ENCODE measurements at places on chromosomes 3 and 15. TPM values are rescaled to one million over a fixed set of nuclear protein-coding genes. Genes with fewer than 3 reads are reported as not detected.

- DNase-seq: peak; percentile 32
These were observed 642 bp downstream of the COX5A start for GRCh38 chr15:74937272-74937589.

DNA sequence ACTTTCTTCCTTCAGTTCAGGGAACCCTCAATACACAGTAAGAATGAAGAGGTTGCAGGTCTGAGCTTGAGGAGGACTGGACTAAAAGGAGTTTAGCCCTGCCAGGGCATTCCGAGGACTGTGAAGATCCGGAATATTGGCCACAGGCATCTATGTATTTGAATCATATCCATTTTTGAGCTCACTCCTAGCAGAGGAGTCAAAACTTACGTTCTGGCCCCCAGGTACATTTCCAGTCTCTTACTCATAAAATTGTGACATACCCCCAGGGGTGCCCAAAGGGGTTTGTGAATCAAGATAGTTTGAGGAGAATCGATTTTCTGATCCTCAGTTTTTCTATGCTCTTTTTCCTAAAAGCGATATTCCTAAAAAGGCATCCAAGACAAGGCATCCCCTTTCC lies 27.6 kb upstream of the SRP14 start:
- no peak for DNase-seq

DNA sequence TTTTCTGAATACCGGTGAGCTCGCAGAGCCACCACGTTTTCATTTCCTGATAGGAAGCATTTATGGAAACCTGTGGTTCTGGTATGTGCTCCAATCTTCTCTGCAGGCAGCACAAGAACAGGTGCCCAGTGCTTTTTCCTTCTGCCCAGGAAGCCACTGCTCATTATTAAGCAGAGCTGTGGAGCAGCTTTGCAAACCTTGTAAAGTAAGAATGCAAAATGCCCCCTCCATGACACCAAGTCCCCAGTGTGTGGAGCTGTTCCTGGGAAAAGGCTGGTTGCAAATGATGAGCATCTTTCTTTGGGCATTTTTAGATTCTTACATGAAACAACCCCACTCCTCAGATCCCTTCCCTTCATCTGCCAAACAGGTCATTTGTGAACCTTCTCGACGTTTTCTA lies 65.7 kb upstream of the MRPL3 start:
- no peak for DNase-seq

- no peak for DNase-seq
These were observed 431.6 kb downstream of the MAGI1 start for GRCh38 chr3:65607101-65607500.

GRCh38 chr3:12705981-12706380 lies 42.1 kb upstream of the RAF1 start:
- no peak for DNase-seq

GRCh38 chr3:131396170-131396569 lies 14.6 kb downstream of the NUDT16 start:
- no peak for DNase-seq

DNA sequence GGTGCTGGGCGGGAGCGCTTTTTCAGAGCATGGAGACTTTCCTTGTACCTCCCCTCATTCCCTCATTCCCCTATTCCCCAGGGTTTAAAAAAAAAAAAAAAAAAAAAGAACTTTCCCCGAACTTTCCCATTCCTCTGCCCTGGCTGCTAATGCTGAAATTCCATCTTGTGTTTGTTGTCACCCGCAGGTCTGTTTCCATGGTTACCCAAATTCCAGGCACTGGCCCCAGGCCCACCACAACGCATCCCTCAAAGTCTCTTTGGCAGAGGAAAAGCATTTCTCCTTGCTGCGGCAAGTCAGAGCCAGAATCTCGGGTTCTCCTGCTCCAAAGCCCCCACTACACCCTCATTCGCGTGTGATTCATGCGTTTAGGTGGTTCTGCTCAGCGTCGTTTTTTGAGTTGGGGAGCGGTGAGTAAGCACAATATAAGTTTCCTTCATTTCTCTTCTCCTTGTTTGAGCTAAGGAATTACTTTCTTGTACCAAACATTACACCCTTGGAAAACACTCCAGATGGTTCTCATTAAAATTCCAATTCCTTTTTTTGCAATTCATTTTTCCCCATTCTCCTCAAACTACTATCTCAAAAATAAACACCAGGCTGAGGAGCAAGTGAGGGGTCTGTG lies 21.6 kb downstream of the ANAPC13 start:
- DNase-seq: peak; percentile 29

DNA sequence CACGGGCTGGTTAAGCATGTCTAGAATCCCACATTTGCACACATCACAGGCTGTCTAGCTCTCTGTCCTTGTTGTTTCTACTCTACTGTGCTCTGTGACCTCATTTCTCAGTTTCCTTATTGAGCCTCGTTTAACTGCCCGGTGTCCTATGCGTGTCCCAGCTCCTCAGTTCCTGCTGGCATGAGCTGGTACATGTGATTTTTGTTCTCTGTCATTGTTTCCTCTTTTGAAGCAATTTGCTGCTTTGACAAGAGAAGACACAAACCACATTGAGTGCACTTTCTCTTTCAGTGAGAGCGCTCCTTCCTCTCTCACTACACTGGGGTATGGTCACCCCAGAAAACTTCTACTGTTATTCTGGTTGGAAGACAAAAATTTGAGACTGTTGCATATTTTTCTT lies 563.5 kb downstream of the PDCD6IP start:
- DNase-seq: no peak

DNA sequence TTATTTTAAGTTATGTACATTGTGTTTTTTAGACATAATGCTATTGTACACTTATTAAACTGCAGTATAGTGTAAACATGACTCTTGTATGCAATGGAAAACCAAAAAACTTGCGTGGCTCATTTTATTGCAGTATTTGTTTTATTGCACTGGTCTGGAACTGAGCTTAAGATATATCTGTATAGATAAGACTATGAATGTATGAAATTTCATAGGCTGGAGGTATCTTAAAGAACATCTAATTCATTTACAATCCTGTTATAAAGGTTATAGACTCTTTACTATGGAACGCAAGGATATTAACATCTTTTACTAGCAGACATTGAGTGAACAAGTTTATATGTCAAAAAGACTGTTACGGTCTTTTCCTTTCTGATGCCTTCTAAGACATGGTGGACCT lies 459.4 kb downstream of the IL5RA start:
- no peak for DNase-seq

- DNase-seq: no peak
These were observed 226.3 kb upstream of the MRPL3 start for GRCh38 chr3:131728898-131729642.

GRCh38 chr3:87088993-87089841 lies 98.3 kb upstream of the VGLL3 start:
- peak; percentile 14 for DNase-seq

DNA sequence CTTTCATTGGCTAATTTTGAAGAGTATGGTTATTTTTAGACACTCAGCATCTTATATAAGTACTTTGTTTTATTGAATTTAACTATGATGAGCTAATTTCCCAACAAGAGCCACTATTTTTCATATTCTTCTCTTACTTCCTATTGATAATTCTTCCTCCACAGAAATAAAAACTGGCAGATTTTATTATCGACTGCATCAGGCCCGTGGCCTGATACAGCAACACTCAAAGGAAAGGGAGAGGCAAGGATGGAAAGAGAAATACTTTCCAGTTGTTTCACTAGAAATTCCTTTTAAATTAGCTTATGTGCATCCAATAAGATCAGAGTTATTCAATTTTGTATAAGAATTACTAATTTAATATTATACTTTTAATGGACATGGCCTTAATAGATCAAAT lies 886.3 kb downstream of the ROBO1 start:
- DNase-seq: no peak

DNA sequence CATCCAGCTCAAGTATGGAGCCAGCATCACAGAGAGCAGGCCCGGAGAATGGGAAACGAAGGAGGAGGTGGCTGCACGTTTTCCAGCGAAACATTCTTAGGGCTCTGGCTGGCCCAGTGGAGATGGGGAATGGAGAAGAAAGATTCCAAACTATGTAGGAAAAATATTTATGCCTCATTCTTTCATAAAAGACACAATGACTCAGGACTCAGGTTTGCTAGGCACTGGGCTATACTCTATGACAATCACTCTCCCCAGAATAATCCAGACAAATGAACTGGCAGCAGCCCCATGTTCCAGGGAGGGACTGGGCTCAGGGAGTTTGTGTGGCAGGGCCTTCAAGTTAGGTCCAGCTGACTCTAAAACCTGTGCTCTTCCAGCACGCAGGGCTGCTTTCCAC lies 110.8 kb upstream of the RAD18 start:
- no peak for DNase-seq

- DNase-seq: no peak
These were observed 28.1 kb downstream of the CHST14 start for GRCh38 chr15:40498891-40499290.

- DNase-seq: no peak
These were observed 53.3 kb upstream of the TBC1D5 start for GRCh38 chr3:17795711-17796110.

DNA sequence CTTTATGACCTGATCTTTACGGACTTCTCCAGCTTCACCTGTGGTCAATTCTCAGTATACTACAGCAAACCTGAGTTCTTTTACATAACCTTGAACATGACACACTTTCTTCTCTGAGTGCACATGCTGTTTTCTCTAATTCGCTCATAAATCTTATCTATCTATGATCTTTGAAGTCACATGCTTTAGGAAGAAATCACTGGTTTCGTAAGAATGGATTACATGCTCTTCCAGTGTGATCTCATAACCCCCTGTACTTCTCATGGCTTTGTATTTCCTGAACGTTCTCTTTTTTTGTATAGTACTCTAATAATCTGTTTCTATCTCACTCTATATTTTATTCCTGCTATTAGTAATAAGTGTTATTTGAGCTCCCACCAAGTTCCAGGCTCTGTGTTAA lies 1165.2 kb downstream of the TBL1XR1 start:
- no peak for DNase-seq

DNA sequence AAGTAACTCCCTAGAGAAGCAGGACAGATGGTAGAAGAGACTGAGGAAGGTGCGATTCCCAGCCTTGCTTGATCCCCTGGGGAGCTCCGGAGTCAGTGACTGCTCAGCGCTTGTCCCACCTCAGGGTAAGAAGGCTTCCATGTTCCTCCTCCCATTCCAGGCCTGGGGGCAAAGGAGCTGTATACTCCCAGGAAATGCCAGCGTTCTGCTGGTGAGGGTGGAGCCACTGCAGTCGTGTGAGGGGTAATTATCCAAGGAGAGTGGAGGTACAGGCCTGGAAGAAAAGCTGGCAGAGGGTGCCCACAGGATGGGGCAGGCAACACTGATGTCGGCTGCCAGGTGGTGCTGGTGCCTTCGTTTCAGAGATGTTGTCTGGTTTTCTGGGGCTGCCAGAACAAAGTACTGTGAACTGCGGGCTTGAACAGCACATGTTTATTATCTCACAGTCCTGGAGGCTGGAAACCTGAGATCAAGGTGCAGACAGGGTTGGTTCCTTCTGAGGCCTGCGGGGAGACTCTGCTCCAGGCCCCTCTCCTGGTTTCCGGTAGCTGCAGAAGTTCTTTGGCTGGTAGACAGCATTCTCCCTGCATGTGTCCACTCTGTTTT lies 12.1 kb upstream of the APBA2 start:
- peak; percentile 78 for DNase-seq

DNA sequence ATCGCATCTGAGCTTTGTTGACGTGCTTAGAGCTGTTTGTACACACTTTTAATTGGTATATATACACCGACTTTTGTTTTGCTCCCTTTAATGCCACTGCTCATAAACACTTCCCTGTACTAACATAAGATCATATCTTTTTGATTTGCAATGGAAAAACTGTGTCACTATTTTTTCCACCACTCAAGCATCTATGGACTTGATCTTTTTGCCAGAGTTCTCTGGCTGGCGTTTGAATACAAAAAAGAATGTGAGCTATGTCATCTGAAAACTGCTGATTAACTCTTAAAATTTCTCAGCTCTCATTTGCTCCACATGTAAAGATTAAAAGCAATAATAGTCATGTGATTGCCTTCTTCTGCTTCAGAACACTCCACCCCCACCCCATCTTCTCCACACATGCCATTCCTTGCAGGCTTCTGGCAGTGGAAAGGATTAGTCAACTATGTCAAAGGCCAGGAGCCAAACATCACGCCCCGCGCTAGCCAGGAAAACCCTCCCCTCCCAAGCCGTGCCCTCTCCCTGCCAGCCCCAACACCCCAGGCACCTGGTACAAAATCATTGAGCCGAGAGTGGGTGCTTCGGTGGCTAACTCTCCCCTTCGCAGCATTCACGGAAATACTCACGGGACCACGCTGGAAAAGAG lies 123.4 kb upstream of the MEF2A start:
- no peak for DNase-seq

- no peak for DNase-seq
These were observed at the start of gene OR5H6 for GRCh38 chr3:98263944-98264343. Gene OR5H6 (plus strand): TSS chr3:98264244. CDS start chr3:98264333, 89 bp downstream.

GRCh38 chr3:66418475-66418931 lies 82.3 kb downstream of the LRIG1 start:
- no peak for DNase-seq

DNA sequence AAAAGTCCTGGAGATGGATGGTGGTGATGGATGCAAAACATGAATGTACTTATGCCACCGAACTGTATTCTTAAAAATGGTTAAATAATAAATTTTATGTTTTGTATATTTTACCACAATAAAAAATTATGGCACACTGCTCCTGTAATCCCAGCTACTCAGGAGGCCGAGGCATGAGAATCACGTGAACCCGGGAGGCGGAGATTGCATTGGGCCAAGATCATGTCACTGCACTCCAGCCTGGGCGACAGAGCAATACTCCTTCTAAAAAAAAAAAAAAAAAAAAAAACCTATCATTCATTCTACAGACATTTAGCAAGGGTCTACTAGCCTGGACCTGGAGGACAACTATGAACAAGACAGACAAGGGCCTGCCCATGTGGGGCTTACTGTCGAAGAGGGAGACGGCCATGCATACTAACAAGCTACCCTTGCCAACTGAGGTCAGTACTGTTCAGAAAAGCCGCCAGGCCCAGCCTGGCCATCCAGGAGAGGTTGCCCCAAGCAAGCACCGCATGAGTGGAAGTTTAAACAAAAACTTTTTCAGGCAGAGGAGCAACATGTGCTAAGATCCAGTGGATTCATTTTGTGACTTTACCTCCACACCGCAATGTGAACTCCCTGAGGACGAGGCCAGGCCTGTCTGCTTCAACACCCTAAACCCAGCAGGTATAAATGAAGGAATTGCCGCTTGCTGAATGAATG lies 2.8 kb upstream of the NEK4 start:
- DNase-seq: no peak

DNA sequence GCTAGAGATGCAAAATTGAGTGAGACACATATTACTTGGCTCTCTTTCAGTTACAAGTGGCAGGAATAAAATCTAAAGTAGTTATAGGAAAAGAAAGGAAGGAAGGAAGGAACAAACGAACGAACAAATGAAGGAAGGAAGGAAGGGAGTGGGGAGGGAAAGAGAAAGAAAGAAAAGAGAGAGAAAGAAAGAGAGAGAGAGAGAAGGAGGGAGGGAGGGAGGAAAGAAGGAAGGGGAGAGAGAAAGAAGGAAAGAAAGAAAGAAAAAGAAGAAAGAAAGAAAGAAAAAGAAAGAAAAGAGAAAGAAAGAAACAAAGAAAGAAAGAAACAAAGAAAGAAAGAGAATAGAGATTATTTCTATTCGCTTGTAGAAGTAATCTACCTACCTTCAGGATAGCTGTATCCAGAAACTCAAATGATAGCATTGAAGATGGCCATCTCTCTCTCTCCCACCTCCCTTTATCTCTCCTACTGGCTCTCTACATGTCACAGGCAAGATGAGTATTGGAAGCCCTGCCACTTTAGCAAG lies 229.7 kb upstream of the TLE3 start:
- DNase-seq: no peak

The PLCH1 gene
- 25.0 TPM for total RNA-seq

The TBL1XR1 gene
- 187 TPM for total RNA-seq

The SI gene
- total RNA-seq: 0.18 TPM

The ZKSCAN7 gene
- total RNA-seq: 27.1 TPM

The DPH3 gene
- 16.1 TPM for total RNA-seq

The PLSCR2 gene
- not detected for total RNA-seq

The RPSA gene
- total RNA-seq: 731 TPM

The LRRN1 gene
- 77.3 TPM for total RNA-seq

Measured in cerebellum (tissue), 4 donors.